Activated CD4-positive, alpha-beta T cell treated with anti-CD3 and anti-CD28 coated beads, Interleukin-2, amount 50 U/mL, for 1 hour (primary cell): ENCODE measurements at places on chromosomes 4 and X.

DNA sequence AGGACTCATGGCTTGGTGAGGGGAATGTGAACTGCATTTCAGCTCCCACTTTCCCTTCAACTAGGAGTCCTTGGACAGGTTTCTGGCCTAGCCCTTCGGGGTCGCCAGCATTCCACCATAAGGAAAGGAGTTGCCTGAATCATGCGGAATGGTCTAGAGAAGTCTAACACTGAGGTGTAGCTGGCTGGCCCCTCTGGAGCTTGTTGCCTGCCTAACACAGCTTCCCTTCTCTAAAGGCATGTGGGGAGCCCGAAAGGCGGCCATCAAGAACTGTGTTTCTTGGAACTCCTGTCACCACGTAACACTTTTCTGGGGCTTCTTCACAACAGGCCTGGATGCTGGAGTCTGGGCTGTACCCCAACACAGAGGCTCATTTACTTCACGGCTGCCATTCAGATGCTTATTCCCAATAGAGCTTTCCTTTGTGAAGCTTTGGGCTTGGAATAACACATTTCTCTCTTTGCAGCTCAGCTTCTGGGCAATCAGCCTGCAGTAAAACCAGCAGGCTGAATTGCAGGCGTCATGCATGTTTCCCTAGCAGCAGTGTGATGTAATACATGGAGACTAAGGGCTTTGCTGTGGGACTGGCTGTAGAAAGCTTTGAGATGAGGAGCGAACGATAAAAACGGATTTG lies 5.4 kb downstream of the GABRQ start:
- DNase-seq: no peak

GRCh38 chr4:165426823-165427222 lies 48.0 kb downstream of the CPE start:
- DNase-seq: no peak

- DNase-seq: no peak
Measured at GRCh38 chr4:57048590-57049304, 61.4 kb downstream of the IGFBP7 start.

GRCh38 chr4:131054489-131055019 lies 1958.6 kb downstream of the C4orf33 start:
- no peak for DNase-seq

DNA sequence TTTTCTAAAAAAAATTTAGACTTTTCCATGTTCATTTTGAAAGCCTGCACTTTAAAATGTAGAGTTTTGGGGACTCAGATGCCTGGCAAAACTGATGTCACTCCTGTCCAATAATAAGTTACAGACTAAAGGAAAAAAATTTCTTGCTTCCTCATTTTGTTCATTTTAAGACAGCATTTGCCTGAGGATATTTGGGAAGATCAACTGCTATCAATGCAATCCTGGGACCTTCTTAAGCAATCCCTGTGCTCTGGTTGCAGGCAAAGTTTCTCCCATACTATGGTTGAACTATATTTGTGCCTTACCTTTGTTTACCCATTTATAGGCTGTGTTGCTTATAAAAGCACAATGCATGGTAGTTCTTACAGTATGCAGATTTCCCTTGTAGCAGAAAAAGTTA lies 280.4 kb downstream of the CFAP47 start:
- no peak for DNase-seq

DNA sequence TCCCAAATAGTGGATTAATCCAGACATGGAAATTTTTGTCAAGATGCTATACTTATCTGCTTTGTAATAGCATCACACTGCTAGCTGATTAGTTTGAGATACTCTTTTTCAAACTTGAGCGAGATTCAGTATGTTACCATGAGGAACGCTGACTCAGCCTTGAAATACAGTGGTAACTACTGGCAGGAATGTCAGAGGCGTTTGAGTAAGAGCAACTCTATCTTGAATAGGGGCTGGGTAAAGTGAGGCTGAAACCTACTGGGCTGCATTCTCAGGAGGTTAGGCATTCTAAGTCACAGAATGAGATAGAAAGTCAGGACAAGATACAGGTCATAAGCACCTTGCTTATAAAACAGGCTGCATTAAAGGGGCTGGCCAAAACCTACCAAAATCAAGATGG lies 2519.6 kb downstream of the ARAP2 start:
- DNase-seq: no peak

- no peak for DNase-seq
Measured at GRCh38 chrX:111521169-111521568, 9.7 kb downstream of the SERTM2 start.

- DNase-seq: no peak
Measured at GRCh38 chr4:1337376-1337831, 9.6 kb upstream of the UVSSA start.

DNA sequence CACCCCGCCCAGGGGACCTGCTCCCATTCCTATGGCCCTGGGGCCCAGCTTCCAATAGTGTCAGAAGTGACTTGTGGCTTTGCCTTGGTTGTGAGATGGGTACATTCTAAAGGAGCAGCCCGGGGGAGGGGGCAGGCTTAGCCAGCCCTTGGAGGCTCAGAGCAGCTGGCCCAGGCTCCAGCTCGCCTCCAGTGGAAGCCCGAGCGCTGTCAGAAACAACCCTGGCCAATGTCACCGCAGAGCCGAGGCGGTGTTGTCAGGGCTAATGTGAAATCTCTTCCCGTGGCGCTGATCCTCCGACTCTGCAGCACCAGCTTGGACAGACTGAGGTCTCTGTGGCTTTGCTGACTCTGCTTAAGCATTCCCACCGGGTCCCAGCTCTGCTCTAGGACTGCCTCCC lies 29.2 kb upstream of the ZNF81 start:
- DNase-seq: no peak

DNA sequence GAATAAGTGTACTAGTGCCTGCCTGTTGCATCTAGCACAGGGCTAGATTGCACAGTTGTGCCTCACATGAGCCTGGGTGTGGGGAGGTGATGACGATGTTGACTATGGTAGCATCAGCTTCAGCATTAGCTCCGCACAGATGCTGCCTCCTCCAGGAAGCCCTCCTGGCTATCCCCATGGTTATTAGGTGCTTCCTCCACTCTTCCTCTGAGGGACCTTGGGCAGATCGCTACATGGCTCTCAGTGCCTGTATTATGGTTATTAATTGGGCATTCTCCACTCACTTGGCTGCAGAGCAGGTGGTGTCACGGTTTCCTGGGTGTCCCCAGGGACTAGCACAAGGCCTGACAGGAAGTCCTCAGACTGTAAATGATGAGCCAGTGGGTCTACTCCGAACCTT lies 325.6 kb downstream of the ARHGAP10 start:
- no peak for DNase-seq

GRCh38 chr4:165398570-165398969 lies 19.8 kb downstream of the CPE start:
- no peak for DNase-seq

- DNase-seq: no peak
Measured at GRCh38 chrX:3806630-3807029, 93.2 kb upstream of the PRKX start.

DNA sequence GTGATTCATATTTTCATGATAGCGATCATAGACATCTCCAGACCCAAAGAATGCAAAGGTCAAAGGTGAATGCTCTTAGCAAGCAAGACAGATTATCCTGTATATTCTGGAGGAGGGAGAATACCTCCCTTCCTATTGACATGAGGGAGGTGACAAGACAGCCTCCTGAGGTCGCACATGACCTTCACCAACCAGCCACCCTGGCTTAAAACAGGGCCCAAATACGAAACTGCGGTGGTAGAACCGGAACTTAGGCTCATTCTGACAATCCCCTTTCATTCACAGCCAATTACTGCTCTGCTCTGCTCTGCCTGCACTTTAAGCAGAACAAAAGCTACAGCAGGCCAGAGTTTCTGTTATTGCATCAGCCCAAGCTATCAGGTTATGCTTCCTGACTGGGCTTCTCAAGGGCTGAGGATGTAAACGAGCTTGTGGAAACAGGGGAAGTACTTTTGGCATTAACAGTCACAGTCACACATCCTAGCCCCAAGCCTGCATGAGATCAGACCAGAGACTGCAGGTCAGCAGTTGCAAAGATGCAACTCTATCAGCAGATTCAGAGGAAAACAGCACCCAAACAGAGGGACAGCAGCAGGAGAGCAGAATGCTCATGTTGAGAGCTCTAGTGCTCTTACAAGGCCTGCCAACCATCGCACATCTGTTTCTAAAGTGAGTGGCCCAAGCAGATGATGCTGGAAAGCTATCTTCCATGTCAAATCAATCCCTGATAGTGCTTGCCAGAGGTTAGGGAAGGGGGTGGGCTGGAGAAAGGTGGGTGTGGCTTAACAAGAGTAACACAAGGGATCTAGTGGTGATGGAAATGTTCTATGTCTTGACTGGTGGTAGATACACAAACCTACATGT lies 51.3 kb upstream of the MAP3K15 start:
- no peak for DNase-seq
